ENCODE measurements at places on chromosomes 6 and 20.
A peak's percentile ranks its signal among the peaks of the same experiment; 100 is the strongest.

- DNase-seq, result peak; percentile 90
Measured at GRCh38 chr20:49594143-49594930, 26.4 kb upstream of the PTGIS start.

DNA sequence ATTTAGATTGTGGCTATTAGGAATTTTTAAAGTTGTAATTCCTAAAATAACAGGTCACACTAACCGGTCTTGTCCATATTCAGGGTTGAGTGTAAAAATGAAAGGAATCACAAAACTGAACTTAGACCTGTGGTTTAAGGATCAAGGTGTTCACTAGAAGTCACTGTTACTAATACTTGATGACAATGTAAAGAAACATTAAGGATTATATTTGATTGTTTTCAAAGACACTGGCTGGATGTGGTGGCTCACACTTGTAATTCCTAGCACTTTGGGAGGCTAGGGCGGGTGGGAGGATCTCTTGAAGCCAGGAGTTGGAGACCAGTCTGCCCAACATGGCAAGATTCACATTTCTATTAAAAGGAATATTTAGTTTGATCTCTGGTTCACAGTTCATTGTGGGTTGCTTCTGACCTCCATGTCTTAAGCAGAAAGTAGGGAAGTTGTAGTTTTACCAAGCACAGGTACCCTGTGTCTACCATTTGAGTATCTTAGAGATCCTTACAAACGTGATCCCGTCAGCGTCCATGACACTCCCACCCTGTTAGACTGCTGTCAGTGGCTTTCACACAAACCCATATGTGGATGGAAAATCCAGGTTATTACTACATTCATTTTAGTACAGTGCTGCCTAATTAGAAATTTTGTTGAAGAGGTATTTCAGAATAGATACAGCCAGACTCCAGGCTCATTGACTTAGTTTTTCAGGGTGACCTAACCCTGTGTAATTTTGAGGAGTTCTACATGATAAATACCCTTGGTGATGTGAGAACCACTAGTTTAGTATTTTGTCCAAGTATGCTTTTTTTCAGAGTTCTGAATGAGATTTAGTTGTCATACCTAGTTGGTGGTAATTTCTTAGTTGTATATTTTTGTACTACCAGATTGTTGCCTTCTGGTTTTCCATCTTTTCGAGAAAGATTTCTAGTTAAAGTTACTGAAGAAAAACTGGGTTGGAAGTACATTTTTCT, 10.2 kb downstream of the SRSF3 start:
- DNase-seq, result no peak

- no peak for DNase-seq
Measured at GRCh38 chr6:159617444-159617843, 75.6 kb downstream of the SOD2 start.

DNA sequence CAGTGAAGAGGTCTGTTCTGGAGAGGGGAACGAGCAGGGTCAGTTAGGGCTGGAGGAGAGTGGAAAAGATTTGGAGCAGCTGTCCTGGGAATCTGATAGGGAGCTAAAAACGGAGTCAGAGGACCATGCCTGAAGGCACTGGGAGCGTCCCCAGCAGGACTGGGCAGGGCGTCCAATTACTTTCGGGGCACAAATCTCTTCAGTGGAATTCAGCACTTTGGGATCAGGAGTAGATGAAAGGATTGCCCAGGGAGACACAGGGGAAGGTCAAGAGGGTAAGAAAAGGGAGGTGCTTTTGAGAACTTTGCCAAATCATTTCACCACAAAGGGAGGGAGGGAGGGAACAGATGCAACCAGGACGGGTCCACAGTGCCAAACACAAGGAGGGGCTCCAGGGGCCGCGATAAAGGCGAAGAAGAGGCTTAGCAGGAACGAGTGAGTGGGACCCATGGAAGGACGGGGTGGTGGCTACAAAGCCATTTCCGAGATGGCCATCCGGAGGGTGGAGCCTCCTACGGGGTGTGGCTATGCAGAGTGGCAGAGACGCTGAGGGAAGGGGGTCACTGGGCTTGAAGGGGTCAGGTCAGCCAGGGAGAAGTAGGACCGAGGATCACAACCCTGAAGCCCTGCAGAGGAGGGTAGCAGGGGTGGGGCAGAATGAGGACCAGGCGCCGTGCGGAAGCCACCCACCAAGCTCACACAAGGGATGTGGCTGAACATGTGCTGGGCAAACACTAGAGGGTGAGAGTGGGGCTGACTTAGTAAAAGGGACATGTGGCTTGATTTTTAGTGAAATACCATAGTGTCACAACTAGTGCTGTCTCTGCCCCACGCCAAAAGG, 180.0 kb upstream of the RREB1 start:
- no peak for DNase-seq

DNA sequence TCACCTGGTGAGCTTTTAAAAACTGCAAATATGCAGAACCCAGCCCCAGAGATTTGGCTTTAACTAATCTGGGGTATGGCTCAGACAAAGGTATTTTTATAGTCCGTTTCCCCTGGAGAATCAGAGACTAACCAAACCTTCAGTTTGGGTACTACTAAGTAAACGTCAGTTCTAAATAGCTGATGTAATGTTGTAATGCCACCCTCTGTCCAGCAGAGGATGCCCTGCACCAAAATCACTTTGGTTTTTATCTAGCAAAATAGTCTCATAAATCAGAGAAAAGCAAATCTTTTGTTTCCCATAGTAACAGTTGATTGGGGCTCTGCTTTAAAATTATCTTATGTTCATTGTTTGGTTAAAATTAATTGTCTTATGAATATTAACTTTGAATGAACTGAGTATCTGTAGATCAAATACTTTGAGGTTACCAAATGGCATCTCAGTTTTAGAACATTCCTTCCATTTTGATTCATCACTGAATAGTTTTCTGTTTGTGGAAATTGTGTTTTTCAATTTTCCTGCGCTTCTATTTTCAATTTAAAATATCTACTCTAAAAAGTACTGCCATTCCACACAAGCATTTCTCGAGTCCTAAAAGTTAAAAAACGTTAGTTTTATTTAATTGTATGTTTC, 278.3 kb upstream of the PLCB4 start:
- peak; percentile 55 for DNase-seq

- DNase-seq, result peak; percentile 22
Measured at GRCh38 chr20:63394069-63394919, 33.1 kb upstream of the CHRNA4 start.

DNA sequence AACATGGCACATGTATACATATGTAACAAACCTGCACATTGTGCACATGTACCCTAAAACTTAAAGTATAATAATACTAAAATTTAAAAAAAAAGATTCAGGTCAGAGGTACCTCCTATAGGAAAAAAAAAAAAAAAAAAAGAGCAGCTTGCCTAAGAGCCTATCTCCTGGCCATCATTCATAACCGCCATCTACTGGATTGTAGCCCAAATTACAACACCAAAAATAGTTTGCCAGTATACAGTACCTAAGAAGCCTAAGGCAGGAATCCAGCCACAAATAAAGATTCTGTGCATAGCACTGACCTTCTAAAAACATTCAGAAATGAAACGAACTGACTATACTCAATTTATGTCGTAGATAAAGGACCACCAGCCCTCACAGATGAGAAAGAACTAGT, 438.4 kb upstream of the ADGRB3 start:
- DNase-seq, result peak; percentile 26

- peak; percentile 58 for DNase-seq
Measured at GRCh38 chr6:9527679-9528286, 887.1 kb downstream of the TFAP2A start.

DNA sequence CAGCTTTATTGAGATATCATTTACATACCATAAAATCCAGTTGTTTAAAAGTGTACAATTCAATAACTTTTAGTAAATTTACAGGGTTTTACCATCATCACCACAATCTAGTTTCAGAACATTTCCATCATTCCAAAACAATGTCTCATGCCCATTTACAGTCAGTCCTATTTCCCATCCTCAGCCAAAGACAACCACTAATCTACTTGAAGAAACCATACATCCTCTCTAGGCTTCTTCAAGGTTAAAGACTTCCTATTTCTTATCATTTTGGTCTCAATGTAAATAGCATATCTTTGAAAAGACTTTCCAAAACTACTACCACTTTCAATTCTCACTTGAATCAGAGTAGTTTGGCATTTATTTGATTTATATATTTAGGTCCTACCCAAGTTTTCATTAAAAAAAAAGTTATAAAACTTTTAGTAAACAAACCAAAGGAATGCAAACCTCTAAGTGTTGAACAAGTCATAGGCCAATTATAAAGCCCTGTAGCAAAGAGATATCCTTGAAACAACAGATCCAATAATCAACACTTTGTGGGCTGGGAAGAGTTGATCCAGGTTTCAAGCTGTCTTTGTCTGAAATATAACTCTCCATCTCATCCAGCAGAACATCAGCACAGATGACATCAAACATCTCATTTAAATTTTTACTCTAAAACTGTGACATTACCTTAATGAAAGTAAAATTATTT, 211.3 kb upstream of the RUNX2 start:
- peak; percentile 95 for DNase-seq

DNA sequence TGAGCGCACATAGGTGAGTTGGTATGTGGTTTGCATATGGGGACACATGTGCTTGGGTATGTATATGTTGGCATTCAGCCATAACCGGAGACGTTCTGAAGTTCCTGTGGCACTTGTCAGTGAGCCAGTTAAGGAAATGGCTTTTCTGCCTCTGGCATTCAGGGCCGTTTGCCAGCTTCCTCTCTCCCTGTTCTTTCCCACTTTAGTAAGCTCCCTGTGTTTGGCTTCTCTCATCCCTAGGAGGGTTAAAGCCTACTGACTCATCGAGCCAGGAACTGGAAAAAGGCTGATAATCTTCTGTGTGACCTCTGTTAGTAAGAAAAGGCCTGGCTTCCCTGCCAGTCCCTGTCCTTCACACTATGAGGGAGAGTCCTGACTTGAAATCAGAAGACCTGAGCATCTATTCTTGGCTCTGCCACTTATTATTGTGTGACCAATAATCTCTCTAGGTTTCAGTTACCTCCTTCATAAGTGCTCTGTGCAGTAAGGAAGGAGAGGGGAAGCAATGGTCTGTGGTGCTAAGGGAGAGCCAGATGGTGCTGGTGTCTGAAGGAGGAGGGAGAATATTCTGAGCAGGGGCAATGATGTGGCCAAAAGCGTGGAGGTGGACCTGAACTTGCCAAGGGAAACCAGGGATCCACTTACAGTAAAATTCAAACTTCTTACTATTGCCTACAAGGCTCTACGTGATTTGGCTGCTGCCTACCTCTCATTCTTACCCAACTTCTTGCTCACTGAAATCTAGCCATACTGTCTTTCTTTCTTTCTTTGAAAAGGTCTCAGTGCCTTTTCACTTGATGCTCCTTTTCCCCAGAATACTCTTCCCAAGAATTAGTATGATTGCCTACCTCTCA, 31.4 kb downstream of the ACSS2 start:
- peak; percentile 81 for DNase-seq

DNA sequence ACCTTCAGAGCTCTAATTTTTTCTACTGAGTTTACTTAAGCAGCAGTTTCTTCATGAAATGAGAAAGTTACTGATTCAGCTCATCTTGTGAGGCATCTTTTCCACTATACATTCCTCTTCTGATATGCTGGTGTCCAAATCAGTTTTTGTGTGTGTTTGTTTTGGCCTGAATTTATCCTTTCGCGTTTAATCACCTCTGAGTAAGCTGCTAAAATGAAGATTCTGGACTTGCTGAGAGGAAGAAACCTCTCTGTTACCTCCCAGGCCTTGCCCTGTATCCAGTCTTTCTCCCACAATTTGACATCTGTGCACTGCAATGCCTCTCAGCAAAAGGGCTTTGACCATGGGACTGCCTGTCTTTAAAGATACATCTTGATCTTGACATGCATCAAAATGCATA, 536.2 kb upstream of the NRSN1 start:
- DNase-seq, result peak; percentile 3

GRCh38 chr6:86010915-86011786, 368.5 kb upstream of the SYNCRIP start:
- peak; percentile 1 for DNase-seq

DNA sequence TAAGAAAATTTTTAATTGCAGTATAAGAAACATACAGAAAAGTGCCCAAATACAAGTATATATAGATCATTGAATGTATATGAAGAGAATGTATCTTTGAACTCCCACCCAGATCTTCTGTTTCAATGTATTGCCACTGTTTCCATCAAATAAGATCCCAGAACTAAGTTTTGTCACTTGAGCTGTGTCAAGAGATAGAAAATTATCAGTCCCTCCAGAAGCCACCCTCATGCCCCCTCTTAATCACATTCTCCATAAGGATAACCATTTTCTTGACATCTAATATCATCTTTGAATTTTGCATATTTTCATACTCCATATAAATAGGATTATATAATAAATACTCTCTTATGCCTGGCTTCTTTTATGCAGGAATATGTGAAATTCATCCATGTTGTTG, 20.3 kb downstream of the GPX5 start:
- DNase-seq, result no peak

DNA sequence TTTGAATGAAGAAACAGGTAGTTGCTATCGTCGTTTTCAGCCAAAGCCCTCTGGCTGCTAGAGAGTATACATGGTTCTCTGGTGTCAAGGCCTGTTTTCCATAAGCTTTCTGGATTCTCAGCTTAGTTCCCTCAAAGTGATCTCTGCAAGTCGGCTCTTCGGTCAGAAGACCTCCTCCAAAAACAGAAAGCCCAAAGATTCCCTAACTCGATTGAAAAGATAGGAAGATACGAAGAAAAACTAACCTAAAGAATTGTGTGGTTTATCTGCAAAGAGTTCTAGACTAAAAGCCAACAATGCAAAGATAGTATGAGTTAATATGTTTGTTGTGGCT, 545 bp upstream of the ASCC3 start:
- no peak for DNase-seq

DNA sequence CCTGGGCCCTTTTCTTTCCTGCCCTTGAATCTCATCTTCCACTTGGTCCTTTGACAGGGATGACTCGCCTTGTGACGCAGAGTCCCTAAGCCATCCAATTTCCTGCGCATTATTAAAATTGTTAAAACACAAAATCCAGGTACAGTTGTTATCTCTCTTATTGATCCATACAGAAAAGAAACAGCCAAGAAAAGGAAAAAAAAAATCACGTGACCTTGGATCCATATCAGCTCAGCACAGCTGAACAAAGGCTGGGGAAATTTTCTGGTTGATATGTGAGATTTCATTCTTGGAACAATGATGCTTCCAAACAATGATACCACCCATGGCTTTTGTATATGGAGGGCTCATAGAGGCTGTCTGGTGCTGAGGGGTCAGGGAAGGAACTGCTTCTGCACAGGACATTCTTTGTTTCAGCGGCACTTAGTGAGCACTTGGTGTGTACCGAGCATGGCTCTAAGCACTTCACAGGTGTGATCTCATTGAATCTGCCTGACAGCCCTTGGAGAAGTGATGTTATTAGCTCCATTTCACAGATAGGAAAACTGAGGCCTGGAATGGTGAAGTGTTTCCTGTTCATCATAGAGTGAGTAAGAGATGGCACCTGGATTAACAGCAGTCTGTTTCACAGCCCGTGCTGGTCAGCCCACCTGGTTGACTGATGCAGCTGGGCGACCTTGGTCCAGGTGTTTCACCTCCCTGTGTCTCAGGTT, 155.0 kb upstream of the SULF2 start:
- DNase-seq, result no peak

Measured in iris pigment epithelial cell (primary cell).